Retinal pigment epithelial cell (primary cell): ENCODE measurements at places on chromosomes 11 and 22.

GRCh38 chr11:75029836-75030631 lies 41.3 kb downstream of the NEU3 start:
- no peak for DNase-seq

DNA sequence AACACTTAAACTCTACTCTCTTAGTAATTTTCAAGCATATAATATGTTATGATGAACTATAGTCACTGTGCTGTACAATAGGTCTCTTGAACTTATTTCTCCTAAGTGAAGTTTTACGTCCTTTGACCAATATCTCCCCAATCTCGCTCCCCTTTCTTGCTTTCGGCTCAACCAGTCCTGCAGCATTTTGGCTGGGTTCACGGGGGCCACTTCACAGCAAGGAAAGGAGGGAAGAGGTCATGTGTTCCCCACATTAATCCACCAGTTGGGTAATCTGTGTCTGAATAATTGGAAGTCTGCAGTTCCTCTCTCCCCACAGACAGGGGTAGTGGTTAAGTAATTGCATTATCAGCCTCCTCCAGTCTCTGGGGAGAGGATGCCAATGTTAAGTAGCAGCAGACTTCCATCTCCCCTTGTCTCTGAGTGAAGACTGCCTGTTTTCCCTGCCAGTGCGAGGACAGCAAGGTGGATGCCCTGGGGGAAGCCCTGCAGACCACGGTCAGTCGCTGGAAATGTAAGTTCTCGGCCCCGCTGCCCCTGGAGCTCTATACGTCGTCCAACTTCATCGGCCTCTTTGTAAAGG lies 59.2 kb upstream of the CRTAM start:
- no peak for DNase-seq

- no peak for DNase-seq
Observed at GRCh38 chr11:115642660-115643059, 138.4 kb upstream of the CADM1 start.

DNA sequence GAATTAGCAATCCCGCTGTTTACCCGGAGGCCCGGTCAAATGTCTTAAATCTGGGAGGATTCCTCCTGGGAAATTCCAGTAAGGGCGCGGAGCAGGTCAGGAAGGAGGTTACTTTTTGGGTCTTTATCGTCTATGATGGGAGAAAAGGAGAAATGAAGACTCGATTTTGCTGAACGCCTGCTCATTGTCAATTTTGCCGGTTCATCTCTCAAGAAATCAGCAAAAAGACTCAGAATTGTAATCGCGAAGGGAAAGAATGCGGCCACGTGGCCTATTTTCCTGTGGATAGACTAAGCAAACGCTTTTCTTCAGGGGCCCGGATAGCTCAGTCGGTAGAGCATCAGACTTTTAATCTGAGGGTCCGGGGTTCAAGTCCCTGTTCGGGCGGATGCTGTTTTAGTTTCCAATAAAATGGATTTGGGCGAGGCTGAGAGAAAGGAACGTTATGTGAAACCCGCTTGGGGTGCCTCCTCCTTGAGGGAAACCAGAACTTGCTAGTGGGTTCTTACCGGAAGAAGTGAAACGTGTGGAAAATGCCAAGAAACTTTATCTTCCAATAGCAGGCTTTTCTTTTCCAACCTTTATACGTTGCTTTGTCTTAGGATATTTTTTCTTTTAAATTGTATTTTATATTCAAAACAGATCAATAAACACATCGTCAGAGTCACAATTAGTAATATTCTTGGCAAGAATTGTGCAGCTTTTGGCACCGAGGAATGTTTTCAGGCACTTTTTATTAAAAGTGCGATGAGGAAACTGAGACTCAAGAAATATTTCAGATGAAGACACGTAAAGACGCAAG lies 45.0 kb downstream of the OR4D9 start:
- DNase-seq: no peak

GRCh38 chr11:10669258-10670033 lies 24.1 kb downstream of the IRAG1 start:
- no peak for DNase-seq

DNA sequence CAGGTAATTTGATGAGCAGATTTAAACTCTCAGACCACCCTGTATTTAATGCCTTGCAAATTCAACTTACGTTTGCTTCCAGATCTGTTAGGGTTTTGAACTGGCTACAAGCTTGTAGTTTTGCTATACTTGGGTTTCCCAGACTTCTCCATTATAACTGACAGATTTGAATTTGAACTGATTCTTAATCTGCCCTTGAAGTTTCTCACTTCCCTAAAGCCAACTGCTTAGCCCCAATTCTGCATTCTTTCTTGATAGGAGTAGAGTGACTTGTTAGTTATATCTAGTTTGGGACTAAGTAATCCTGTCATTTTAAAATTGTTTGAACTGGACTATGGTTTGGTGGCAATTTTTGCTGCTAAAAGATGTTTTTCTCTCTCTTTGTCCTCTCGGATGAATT lies 9.7 kb downstream of the LAYN start:
- DNase-seq: no peak

GRCh38 chr11:10414181-10414580 lies 40.9 kb upstream of the AMPD3 start:
- no peak for DNase-seq

- DNase-seq: peak; percentile 70
Observed at GRCh38 chr11:108115500-108116140, 5.7 kb upstream of the ACAT1 start.

- DNase-seq: no peak
Observed at GRCh38 chr22:45612940-45613339, 58.7 kb upstream of the ATXN10 start.

GRCh38 chr11:111285189-111286091 lies 12.9 kb upstream of the POU2AF3 start:
- no peak for DNase-seq
